Fibroblast of skin of right biceps (primary cell): ENCODE measurements at places on chromosomes 3 and 15.

DNA sequence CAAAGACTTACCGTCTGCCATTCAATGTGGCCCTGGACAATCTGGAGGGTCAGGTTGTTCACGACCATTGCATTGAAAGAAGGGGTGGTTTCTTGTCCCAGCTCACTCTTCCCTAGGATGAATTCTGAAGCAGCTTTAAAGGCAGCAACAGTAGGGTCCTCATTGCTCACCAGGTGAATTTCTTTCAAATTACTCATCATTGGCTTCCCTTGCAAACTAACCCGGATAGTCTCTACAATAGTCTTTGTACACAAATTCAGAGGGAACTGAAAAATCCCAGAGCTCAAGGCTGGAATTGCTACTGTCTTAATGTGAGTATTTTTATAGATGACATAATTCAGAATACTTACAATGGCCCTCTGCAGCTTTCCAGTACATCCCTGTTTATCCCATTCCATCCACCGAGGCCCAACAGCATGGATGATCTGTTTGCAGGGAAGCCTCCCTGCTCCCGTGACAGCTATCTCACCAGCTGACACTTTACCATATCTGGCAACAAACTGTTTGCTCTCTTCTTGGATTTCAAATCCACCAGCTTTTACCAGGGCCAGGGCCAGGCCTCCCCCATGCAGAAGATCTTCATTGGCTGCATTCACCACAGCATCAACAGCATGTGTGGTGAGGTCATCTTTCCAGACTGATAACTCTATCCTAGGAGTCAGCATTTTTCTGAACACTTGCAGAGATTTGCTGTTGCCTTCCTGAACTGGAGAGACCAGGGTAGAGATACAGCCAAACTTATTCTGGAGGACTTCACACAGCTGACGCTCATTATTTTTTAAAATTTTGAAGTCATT is 8.6 kb downstream of the PARP9 start:
- DNase-seq, result peak; percentile 42

- no peak for DNase-seq
Observed at GRCh38 chr15:65201918-65202317, 9.4 kb downstream of the CILP start.

DNA sequence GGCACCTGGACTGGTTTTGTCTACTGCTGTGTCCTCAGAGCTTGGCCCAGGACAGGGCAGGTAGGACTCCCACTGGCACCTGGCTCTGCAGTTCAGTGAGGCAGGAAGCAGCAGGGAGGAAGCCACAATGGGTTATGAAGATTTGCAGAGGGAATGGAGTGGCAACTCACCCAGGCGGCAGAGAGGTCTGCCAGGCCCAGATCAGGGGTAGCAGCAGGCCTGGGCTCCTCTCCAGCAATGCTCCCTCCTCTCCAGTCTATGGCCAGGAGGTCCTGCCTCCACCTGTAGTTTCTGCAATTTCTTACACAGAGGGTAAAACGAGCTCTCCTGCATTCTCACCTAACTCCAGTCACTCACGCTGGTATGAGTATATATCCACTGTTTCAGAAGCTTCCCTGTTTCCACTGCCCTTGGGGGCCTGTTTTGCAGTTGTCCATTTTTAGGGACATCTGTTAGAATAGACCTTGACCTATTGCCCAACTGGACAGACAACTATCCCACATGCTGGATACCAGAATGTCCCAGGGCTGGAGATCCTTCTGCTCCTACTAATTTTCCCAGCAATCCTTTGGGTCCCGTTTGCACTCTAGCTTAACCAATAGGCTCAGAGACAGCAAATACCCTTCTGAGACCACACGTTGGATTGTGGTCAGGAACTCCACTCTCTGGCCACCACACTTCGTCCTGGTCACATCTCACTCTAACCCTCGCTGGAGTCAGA is 35.2 kb downstream of the HMCES start:
- peak; percentile 41 for DNase-seq

GRCh38 chr3:172339892-172340291 is 108.4 kb downstream of the GHSR start:
- DNase-seq, result no peak

DNA sequence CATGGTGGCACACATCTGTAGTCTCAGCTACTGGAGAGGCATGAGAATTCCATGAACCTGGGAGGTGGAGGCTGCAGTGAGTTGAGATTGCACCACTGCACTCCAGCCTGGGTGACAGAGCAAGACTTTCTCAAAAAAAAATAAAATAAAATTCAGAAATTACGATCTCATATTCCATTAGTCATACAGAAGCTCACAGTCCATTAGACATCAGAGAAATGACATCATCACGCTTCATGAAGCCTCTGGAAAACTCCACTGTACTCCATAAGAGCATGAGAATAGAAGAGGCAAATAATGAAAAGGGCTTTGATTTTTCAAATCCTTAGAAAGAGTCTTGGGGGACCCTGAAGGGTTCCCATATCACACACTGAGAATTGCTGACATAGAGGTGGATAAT is 145.0 kb upstream of the MITF start:
- DNase-seq, result no peak

DNA sequence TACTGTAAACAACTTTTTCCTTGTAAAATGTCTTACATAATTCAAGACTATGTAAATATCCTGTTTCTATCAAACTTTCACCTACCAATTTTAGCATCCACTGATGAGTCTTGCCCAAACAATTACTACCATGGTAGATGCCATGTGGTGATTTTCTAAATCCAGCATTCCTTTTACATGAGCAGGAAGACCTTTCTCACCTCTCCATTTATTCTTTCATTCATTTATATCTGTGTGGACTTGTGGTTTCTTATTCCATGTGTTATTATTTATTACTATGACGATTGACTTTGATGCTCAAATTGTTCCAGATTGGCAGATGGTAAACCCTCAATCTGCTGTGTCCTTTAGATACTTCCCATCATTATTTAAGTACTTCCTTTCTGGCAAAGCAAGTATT is 62.4 kb downstream of the IFT57 start:
- DNase-seq, result peak; percentile 61

DNA sequence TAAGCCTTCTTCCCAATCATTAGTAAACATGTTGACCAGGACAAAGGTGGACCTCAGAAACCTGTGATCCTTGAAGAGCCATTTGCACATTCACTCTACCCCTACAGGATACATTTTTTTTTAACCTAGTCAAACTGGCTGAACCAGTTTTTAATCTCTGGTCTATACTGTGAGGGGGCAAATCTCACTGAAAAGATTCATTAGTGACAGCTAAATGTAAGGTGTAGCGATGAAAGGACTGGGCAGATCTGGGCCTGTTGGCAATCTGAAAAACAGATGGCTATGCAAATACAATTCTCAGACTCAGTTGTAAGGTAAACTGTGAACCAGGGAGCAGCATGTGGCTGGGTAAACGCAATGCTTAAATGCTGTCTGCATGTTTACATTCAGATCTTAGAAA is 75.6 kb upstream of the SNTN start:
- DNase-seq, result no peak

- DNase-seq, result no peak
Observed at GRCh38 chr15:52006702-52007340, 12.2 kb upstream of the MAPK6 start.
